ENCODE measurements at places on chromosomes 7 and 10. TPM values are rescaled to one million over a fixed set of nuclear protein-coding genes. Genes with fewer than 3 reads are reported as not detected.

GRCh38 chr10:73478636-73479035 is 17.2 kb downstream of the PPP3CB start:
- DNase-seq = no peak
- H3K36me3 ChIP-seq = peaks cover 56% of the 10 kb centered on the region
- no peaks in the 10 kb centered on the region for H3K4me1 ChIP-seq
- H3K27ac ChIP-seq = no peak overlapping the region
- H3K27me3 ChIP-seq = no peaks in the 10 kb centered on the region
- no peak overlapping the region for H3K4me3 ChIP-seq

- DNase-seq = no peak
- H3K36me3 ChIP-seq = no peaks in the 10 kb centered on the region
- H3K4me1 ChIP-seq = no peaks in the 10 kb centered on the region
- no peak overlapping the region for H3K4me3 ChIP-seq
- no peaks in the 10 kb centered on the region for H3K27me3 ChIP-seq
These were observed 12.9 kb upstream of the VIM start for GRCh38 chr10:17214971-17215781.

The PDE6C gene
- not detected for total RNA-seq

The ERVW-1 gene
- 0.10 TPM for total RNA-seq

The CD36 gene
- 210 TPM for total RNA-seq

The H2BK1 gene
- not detected for total RNA-seq

Data from gastrocnemius medialis (tissue), 4 donors.